ENCODE measurements at places on chromosomes 16 and 17.

DNA sequence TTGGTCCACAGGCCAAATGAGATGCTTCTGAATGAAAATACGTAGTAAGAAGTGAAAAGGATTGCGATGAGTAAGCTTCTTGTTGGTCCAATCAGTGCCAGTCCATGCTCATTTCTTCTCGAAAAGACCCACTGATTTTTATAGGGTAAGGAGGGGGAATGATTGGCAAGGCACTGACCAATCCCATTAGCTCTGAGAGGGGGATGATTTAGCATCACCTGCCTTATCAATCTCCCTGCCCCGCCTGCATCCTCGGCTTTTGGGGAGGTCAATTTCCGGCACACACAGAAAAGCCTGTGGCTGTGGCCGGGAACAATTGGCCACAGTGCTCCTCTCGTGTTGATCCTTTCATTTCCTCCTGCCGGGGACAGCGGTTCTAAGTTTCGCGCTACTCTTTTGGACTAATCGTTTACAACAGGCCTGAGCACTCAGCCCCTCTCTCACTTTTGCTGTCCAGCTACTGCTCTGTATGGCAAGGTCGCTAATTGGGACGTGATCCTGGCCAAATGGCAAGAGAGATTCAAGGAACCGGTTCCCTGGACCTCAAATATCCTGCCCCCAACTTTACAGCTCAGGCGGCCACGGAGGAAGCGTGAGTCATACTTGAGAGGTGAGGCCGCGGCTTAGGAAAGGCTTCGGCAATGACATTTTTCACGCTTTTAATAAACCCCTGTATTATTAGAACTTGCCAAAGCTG, 43.1 kb downstream of the TBX4 start:
- DNase-seq = no peak

- no peak for DNase-seq
Observed at GRCh38 chr16:68420366-68420942, 27.9 kb downstream of the SMPD3 start.

- no peak for DNase-seq
Observed at GRCh38 chr16:21302898-21303528, 24.9 kb upstream of the CRYM start.

DNA sequence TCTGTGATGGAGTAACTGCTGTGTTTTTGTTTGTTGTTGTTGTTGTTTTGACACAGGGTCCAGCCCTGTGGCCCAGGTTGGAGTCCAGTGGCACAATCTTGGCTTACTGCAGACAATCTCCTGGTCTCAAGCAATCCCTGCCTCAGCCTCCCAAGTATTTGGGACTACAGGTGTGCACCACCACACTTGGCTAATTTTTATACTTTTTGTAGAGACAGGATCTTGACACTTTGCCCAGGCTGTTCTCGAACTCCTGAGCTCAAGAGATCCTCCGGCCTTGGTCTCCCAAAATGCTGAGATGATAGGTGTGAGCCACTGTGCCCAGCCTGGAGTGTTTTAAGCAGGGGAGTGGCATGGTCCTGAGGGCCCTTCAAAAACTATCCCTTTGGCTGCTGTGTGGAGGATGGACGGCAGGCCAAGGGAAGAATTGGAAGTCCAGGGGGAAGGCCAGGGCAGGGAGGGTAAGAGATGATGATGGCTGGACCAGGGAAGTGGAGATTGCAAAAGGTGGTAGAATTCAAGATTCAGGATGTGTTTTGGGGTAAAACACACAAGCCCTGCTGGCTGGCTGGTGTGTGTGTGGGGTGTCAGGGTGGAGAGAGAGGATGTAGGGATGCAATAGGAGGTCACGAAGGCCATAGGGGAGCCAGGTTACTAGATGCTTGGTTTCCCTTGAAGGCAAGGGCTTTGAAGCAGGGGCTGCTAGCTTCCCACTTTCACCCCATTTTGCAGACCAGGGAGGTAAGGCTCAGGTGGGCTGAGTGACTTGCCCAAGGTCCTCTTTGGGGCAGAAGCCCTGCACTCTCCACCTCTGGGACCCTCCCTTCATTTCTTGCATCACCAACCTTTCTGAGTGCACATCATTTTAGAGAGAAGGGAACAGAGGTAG, 18.8 kb upstream of the PLLP start:
- DNase-seq = no peak

DNA sequence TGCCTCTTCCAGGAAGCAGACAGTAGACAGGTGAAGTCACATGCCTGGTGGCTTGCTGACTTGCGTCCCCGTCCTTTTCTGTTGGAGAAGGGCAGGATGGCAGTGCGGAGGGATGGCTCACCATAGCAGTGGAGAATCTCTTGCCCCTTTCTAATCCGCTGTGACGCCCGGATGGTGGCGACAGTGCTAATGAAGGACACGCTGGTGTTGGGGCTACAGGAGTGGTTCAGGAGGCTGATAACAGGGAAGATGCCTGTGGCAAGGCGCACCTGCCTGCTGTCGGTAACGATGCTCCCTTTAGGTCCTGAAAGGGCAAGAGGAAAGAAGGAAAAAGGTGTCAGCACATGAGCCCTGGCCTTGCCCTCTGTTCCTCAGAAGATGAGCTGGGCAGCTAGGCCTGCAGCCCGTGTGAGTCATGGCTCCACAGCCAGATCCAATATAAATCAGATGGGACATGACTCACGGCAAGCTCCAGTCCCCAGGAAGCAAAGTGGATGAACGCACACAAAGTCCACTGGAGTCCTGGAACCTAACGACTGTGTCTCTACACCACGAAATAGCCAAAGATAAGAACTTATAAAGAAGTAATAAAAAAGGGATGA, 25.5 kb downstream of the SERPINF1 start:
- DNase-seq = no peak

GRCh38 chr17:50211249-50212120, 10.1 kb upstream of the COL1A1 start:
- no peak for DNase-seq

DNA sequence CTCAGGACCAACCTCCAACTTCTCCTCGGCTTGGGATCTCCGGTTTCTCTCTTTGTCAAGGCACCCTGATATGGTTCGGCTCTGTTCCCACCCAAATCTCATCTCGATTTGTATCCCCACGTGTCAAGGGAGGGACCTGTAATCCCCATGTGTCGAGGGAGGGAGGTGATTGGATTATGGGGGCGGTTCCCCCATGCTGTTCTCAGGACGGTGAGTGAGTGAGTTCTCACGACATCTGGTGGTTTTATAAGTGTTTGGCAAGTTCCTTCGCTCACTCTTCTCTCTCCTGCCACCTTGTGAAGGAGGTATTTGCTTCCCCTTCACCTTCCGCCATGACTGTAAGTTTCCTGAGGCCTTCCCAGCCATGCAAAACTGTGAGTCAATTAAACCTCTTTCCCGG, 117.9 kb downstream of the SEC14L1 start:
- no peak for DNase-seq

DNA sequence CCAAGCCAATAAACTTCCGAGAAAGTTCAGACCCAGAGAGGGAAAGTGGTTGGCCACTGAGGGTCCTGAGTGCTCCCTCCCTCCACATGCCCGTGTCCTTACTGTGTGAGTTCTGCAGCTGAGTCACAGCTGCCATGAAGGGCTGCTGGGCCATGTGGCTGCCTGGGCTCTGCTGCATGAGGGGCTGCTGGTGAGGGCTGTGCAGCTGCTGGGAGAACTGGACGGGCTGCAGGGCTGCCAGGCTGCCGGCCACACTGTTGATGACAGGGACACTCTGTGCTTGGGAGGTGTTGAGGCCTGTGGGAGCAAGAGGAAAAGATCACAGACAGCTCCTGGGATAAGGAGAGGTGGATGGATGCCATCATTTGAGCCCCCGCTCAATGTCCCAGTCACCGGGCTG, 44.0 kb downstream of the HNF1B start:
- DNase-seq = no peak

DNA sequence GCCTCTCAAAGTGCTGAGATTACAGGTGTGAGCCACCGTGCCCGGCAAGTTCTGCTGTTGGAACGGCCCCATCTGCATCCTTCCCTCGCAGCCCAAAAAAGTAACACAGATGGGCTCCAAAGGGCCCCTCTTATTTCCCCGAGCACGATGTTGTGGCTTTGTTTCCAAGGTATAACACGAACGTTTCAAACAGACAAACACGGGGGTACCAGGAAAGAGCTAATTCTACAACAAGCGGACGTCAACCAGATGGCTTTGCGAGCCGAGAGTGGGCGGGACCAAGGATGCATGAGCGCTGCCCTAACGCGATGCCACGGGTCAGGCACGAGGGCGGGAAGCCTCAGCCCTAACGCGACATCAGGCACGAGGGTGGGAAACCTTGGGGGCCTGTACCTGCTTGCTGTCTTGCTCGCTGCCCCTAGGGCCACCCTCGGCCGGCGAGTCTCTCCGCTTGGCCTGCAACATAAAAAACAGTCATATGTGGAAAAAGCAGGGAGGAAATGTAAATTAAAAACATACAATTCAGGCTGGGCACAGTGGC, 24.2 kb downstream of the UNKL start:
- no peak for DNase-seq

- DNase-seq = no peak
Observed at GRCh38 chr16:54370278-54371040, 83.9 kb upstream of the IRX3 start.

DNA sequence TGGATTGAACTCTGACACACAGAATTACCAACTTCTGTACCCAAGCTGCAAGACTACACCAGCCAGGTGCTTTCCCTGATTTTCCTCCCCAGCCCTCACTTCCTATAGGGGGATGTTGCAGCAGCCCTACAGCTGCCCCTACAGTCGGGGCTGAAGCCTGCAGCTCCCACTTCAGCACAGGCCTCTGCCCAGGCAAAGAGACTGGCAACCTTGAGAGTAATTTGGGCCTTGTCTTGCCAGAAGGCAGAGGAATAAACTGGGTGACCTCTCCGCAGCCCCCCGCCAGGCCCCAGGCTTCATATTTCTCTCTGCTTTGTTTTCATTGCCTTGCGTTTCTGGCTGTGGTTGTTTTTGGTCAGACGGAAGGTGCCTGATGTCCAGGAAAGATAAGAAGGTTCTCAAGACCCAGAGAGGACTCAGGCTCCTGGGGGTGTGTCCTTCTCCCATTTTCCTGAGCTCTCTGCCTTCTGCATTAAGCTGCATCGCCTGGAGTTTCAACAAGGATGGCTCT, 32.0 kb downstream of the SLC6A4 start:
- DNase-seq = no peak

- DNase-seq = no peak
Observed at GRCh38 chr16:8555400-8555799, 34.9 kb downstream of the TMEM114 start.

GRCh38 chr17:49967621-49968404, 1.2 kb upstream of the DLX4 start:
- DNase-seq = no peak

- DNase-seq = no peak
Observed at GRCh38 chr17:74713171-74713755, 540 bp upstream of the CD300LF start.

- no peak for DNase-seq
Observed at GRCh38 chr17:16129441-16130205, 85.7 kb downstream of the NCOR1 start.

- DNase-seq = no peak
Observed at GRCh38 chr17:7755095-7755890, 37.7 kb downstream of the DNAH2 start.

- DNase-seq = no peak
Observed at GRCh38 chr17:45942284-45942683, 47.9 kb downstream of the MAPT start.

DNA sequence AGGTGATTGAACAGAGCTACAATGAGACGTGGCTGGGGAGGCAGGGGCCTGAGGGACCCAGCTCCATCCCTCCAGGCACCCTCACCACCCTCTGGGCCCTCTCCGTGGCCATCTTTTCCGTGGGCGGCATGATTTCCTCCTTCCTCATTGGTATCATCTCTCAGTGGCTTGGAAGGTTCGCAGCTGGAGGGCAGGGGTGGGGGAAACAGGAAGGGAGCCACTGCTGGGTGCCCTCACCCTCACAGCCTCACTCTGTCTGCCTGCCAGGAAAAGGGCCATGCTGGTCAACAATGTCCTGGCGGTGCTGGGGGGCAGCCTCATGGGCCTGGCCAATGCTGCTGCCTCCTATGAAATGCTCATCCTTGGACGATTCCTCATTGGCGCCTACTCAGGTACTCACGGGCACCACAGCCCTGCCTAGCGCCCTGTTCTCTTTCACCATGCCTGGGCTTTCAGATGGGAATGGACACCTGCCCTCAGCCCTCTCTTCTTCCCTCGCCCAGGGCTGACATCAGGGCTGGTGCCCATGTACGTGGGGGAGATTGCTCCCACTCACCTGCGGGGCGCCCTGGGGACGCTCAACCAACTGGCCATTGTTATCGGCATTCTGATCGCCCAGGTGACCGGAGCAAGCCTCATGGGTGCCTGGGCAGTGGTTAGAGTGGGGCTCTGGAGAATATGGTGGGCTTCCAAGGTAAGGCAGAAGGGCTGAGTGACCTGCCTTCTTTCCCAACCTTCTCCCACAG, 2.1 kb downstream of the SLC2A4 start:
- no peak for DNase-seq

DNA sequence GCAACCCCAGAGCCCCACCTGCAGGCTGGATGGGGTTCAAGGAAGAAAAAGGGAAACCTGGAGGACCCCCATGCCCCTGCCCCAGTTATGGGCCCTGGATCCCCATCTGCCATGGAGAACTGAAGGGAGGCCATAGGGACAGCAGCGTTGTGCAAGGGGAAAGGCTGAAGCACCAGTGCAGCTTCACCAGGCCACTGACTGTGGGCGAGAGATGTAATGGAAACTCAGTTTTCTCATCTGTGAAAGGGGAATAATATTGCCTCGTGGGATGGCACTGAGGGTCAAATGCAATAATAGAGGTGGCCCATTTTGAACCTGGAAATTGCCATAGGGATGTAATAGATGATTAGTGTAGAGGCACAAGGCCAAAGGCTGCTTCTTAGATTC, 9.9 kb upstream of the TSPOAP1 start:
- DNase-seq = no peak

- DNase-seq = no peak
Observed at GRCh38 chr16:27399969-27400368, 2.0 kb upstream of the IL21R start.

DNA sequence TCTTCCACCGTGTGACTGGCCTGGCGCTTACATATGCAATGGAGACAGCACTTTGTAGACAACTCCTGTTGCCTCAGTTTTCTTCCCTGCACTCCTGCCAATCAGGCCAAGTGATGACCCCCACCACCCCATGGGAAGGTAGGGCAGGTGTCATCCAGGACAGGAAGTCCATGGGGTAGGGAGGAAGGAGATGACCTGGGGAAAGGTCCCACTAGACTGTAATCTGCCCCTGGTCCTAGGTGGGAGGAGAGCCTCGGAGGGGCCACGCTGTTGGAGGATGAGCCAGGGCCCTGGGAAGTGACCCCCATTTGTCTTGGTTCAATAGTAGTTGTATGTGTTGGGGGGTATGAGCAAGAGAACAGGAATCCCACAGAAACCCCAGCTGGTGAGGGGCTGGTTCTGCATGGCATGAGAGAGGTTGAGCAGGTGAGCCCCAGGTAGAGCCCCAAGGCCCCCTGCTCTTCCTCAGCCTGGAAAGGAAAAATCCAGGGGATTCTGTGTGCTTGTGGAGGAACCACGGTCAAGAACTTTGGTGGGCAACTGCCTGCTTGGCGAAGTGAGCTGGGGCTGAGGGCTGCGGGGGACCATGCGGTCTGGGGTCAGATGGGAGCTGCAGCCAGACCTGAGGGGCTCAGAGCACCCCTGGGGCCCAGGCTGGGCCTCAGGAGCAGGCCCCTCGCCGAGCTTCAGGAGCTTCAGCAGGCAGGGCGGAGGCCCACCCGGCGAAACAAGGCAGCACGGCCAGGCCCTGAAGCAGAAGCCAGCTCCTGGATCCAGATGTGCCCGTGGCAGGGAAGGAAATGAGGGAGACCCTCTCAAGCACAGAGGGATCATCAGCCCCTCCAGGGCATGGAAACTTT, 50.7 kb downstream of the NT5M start:
- DNase-seq = no peak
